Stimulated activated CD4-positive, alpha-beta T cell treated with anti-CD3 and anti-CD28 coated beads, TNF-alpha, amount 100 ng/mL, for 4 hours (primary cell): ENCODE measurements at places on chromosomes 12 and 14.
A peak's percentile ranks its signal among the peaks of the same experiment; 100 is the strongest.

GRCh38 chr12:109553906-109554500 is 19.3 kb downstream of the MMAB start:
- DNase-seq = no peak

DNA sequence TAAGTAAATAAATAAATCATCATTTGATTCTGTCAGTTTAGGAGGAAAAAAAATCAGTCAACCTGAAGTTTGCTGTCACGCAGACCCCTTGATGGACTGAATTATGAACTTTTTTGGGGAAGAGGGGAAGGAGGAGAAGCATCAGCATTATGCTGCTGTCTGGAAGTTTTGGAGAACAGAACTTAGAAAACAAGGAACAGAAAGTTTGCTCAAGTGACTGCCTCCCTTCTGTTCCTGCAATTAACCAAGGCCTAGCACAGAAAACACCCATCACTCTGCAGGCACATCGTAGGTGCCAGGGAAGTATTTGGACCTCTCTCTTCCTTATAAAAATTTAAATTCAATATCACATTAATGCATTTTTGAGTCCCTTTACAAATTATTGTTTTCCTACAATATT is 283.8 kb downstream of the VRK1 start:
- no peak for DNase-seq

DNA sequence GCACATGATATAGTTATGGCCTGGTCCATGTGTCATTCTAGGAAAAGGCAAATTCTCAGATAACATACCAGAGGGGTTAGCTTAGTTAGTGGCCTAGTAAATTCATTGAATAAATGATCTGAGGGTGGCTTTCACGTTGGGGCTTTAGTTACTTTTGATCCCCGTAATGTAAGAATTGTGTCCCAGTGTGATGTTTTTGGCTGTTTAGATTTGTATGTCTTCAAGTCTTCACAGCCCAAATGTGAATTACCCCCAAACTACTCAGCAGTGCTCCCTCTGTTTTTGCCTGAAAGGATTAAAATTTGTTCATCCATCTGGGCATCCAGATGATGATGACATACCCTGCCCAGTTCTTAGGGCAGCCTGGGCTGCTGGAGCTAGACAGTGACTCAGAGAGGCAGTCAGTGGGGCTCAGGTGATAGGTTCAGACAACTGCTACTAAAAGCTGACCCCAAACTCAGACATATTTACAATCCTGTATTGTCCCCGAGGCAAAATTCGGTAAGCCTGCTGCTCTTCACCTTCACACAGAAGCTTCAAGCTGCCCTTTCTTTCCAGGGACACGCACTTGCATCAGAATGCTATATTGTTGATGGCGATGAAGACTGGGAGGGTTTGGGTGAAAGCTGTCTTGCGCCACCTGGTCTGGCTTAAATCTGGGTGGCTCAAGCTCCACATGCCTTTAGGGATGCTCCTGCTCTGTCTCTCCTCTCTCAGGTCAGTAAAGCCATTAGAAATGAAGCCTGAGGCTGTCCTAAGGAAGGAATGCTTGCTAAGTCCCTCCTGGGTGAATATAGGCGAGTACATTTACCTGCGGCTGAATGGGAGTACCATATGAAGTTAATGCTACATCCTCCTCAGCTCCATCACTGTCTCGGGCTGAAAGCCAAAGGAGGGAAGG is 10.3 kb downstream of the GPRC5D start:
- no peak for DNase-seq

DNA sequence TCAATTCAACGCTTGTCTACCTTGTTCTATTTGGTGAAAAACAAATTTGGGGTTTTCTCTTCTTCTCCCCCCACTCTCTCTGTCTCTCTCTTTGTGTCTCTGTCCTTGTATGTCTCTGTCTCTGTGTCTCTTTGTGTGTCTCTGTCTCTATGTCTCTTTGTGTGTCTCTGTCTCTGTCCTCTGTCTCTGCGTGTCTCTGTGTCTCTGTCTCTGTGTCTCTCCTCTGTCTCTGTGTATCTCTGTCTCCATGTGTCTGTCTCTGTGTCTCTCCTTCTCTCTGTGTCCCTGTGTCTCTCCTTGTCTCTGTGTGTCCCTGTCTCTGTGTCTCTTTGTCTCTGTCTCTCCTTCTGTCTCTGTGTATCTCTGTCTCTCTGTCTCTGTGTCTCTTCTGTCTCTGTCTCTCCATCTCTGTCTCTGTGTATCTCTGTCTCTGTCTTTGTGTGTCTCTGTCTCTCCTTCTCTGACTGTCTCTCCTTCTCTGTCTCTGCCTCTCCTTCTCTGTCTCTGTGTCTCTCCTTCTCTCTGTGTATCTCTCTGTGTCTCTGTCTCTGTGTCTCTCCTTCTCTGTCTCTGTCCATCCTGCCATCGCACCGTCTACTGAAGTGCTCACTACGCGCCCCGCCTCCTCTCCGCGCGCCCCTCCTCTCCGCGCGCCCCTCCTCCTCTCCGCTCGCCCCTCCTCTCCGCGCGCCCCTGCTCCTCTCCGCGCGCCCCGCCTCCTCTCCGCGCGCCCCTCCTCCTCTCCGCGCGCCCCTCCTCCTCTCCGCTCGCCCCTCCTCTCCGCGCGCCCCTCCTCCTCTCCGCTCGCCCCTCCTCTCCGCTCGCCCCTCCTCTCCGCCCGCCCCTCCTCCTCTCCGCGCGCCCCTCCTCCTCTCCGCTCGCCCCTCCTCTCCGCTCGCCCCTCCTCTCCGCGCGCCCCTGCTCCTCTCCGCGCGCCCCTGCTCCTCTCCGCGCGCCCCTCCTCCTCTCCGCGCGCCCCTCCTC is 12.8 kb downstream of the LRCOL1 start:
- no peak for DNase-seq

DNA sequence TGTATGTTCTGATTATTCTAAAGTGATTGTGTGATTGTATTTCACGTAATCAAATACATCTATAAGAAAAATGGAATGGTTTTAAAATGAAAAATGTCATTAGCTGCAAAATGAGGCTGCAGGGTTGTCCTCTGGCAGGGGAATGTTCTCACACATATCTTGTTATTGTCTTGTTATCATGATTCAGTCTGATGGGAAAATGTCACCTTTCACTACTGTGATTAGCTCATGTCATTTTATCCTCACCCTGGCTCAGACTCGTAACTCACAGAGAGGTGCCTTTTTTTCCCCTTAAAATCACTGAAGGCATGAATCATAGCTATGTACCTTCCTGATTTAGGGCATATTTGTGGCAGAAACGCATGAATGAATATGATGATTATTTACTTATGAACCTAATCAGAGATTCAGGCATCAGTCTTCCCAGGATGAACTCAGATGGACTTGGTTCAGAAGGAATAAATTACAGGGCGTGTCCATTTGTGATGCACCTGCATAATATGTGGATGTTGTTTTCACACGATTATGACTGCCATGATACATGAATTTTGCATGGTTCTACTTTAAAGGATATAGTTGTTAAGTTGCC is 1339.2 kb downstream of the AACS start:
- DNase-seq = no peak

DNA sequence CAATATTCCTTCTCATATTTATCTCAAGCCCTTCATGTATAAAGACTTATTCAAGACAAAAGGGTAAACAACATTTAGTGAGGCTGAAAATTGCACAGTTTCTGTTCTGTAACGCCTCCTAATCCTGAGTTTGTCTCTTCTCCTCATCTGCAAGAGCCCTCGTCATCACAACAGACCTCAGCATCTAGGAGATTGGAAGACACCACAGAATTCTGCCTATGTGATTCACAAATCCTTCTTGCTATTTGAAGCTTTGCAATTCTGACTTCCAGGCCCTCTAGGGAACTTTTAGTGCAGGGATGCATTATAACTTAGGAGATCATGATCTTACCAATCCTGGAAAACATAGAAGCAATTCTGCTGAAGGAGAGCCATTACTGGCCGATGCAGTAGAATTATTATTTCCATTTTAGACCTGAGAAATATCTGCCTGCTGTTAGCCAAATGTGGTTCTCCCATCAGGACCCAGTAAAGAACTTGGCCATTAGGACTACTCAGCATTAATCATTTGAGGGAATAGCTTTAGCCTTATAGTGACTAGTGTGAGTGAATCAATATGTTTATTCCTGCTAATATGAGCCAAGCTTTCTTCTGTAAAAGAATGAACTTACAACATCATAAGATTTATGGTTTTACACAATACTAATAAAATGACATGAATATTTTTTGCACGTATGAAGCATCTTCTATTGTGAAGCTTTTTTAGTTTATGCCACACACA is 119.5 kb downstream of the ANO4 start:
- DNase-seq = no peak

DNA sequence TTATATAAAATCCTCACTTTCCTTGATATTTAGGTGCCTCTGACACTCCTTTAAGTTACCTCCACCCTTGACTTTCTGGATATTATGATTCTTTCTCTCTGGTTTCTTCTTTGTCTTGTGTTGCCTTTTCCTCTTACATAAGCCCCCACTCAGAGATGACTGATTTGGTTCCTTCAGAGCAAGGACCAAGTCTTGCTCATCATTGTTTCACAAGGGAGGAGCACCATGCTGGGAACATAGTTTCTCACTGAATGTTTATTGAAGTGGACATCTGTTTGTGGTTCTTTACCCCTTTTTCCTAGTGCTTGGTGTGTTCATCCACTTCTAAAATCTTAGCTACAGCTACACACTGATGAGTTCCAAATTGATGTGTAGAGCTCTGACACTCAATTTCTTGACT is 161.3 kb upstream of the PTPRQ start:
- no peak for DNase-seq

DNA sequence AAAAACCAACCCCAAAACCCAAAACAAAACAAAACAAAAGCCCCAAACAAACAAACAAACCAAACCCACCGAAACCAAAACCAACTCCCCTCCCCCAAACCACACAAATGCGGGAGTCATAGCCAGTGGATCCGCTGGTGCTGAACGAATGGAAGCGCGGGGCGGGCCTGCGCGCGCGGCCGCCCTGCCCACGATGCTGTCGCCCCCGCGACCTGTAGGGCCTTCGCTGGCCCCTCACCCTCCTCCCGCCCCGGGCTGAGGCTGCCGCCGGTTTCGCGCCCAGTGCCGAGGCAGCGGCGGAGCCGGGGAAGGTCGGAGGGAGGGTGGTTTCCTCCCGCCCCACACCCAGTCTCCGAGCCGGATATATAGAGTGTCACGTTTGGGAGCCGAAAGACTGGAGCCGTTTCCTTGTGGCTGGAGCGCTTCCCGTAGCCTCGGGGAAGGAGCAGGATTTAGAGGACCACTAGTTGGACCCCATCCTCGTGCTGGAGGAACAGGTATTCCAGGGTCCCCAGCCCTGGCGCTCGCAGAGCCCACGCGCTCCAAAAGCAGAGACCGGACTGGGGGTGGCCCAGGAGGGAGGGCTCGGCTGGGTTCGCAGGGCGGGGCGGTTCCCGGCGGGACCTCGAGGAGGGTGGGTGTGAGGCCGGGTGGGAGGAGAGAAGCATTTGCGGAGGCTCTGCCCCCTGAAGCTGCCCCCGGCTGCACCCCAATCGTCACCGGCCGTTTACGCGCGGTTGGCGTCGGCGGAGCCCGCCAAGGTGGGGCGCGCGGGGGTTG is at the start of gene FAR2:
Gene FAR2 (plus strand): TSS at position 368 of the 780 bp plus-strand sequence. CDS start 121,172 bp downstream, outside the sequence.
- DNase-seq = peak; percentile 27

- no peak for DNase-seq
Measured at GRCh38 chr14:72649603-72650227, 244.2 kb downstream of the DPF3 start.

- DNase-seq = no peak
Measured at GRCh38 chr12:1519642-1520041, 74.7 kb downstream of the FBXL14 start.

- peak; percentile 36 for DNase-seq
Measured at GRCh38 chr12:19440019-19440858, 947 bp downstream of the AEBP2 start.

- DNase-seq = no peak
Measured at GRCh38 chr14:41986083-41986645, 379.5 kb downstream of the LRFN5 start.

DNA sequence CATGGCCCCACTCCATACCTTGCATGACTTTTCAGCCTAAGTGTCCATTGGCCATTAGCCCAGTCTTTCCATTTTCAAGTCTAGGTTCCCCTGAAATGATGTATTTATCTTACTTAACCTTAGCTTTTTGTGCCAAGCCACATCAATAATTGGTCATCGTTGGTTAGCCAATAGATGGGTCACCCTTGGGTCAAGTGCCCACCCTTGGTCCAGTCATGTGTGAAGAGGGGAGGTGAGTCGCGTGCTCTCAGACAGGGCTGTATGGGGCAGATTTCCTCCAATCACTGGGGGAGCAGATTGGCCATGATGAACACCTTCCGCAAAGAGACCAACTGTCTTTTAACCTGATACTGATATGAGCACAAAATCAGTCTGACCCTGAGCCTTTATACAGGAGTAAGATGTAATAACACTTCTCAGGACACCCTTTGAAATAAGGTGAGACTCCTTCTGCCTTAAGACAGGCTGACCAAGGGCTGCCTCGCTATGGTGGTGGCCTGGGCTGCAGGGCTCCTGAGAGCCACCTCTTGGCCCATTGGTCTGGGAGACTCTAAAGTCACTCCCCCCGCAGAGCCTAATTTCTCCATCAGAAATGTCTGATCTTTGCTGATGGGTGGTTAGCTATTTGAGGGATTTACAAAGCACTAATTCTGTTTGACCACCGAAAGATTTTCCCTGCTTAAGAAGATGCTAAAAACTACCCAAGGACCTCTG is 143.2 kb downstream of the ZFP36L1 start:
- DNase-seq = no peak

DNA sequence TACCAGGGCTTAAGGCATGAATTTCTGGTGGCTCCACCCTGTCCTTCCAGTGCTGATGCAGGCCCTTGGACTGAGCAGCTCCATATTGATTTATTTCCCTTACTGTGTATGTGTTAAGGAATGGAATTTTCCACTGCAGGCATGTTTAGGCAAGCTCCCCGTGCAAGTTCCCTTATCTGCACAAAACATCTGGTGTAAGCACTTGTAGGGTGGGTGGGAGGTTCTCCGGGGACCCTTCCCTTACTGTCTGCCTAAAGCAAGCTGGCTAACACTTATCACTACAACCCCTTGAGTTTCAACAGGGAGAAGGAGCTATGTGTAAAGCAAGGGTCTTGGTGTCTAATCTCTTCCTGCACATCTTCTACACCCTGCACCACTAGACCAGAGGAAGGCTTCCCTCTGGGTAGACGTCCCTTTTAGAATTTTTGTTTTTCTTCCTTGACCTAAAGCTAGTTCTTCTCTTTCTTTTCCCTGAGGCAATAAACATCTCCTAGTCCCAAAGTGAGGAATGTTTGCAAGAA is 22.0 kb upstream of the DRAM1 start:
- DNase-seq = no peak

DNA sequence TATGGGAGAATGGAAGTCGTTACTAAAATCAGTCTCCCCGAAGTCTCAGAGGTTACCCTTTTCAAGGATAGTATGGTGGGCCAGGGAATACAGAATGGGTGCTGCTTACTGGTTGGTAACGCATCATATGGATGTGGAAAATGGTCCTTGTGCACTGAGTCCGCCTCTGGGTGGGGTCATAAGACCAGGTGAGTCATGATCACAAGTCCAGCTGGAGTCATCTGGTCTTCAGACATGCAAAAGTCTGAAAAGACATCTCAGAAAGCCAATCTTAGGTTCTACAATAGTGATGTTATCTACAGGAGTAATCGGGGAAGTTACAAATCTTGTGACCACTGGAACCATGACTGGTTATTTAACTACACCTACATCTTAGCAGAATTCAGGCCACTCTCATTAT is 71.9 kb upstream of the TCL1B start:
- DNase-seq = no peak
